ENCODE measurements at places on chromosomes 6 and 20.
A peak's percentile ranks its signal among the peaks of the same experiment; 100 is the strongest.

DNA sequence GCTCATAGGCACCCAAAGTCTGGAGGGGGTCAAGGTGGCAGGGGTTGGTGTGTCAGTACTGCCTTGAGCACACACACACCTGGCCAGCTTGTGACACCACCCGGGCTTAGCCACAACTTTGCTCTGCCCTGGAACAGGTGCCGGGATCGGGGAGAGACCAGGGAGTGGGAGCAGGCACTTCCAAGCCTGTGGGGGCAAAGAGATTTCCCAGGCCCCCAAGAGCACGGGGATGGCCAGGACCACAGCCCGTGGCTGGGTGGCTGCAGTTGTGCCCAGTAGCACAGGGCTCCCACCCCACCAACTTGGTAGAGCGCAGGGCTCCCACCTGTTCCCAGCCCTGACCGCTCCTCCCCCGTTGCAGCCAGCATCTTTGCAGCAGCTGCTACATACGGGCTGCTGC lies 40.4 kb downstream of the WASF1 start:
- no peak for DNase-seq

DNA sequence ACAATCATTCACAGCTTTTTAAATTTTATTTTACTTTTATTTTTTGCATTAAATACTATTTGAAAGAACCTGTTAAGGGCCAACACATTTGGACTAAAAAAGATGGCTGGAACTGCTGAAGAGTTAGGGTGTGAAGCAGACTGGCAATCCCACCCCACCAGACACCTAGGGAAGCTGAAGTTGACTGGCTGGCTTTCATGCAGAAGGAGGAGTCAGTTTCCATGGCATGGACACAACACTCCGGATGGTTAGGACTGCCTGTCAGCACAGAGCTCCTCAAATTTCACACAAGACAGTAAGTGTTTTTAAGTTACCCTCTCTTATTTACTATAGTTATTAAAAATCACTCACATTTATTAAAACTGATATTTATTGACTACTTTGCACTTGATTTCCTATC lies at the start of gene ANKRD66:
ANKRD66 (plus strand) TSS at position 238 of the 400 bp plus-strand sequence. CDS start 5,016 bp downstream, outside the sequence.
- no peak for DNase-seq

DNA sequence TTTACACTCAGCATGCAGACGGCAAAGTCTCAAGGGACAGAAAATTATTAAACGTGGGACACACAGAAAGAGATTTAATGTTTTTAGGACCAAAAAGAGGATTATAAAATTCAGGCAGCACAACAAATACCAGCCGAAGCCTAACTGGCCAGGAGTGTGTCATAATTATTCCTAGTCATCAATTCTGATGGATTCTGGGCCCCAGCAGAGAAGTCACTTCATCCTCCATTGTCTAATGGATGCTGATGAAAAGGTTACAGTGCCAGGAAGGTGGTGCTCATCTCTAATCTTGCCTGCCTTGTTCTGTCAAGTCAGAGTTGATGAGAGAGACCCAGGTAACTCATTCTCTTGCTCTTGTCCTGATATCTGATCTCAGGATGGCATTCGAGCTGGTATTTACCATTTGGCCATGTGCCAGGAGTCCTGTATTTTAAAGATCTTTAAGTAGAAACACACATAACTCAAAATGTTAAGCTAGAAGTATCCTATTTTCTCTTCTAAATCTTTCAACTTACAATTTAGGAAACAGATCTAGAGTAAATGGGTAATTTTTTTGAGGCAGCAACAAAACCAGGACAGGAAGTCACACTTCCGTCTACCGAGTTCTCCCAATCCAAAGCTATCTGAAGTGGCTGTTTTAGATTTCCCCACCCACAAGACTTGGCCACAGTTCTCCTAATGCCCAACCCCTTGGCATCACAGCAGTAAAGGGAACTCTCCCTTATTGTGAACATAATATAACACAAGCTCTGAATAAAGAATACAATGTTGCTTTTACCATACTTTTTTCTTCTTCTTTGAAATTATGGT lies 50.0 kb downstream of the ADAT2 start:
- no peak for DNase-seq

GRCh38 chr20:17023036-17023435 lies 203.8 kb upstream of the PCSK2 start:
- DNase-seq, result no peak

- no peak for DNase-seq
Observed at GRCh38 chr6:4777394-4777935, 1.3 kb downstream of the CDYL start.

GRCh38 chr20:3248167-3248992 lies 9.4 kb upstream of the SLC4A11 start:
- no peak for DNase-seq

GRCh38 chr6:35511562-35511941 lies 1.1 kb downstream of the TULP1 start:
- no peak for DNase-seq

- DNase-seq, result no peak
Observed at GRCh38 chr6:20608356-20608755, 74.1 kb downstream of the CDKAL1 start.

DNA sequence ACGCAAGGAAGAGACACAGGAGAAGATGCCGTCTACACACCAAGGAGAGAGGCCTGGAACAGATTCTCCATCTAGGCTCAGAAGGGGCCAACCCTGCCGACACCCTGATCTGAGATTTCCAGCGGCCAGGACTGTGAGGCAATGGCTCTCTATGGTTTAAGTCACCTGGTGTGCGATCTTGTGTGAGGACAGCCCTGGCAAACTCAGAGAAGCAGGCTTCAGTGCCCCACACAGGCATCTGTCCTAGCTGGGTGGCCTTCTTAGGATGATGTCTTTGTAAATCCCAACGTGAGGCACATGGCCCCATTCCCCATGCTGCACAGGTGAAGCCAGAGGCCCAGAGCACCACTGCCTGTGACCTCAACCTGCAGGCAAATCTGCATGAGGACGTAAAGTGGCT lies 87.6 kb upstream of the FRMD1 start:
- no peak for DNase-seq

DNA sequence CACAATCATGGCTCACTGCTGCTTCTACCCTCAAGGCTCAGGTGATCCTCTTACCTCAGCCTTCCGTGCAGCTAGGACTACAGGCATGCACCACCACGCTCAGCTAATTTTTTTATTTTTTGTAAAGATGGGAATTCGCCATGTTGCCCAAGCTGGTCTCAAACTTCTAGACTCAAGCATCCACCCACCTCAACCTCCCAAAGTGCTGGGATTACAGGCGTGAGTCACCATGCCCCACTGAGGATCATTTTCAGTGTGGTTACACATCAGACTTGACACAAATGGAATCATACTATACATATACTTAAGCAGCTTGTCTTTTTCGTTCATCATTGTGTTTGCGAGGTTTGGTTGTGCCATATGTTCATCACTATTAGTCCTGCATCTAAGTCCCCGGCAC lies 26.6 kb downstream of the ZC3H12D start:
- no peak for DNase-seq

DNA sequence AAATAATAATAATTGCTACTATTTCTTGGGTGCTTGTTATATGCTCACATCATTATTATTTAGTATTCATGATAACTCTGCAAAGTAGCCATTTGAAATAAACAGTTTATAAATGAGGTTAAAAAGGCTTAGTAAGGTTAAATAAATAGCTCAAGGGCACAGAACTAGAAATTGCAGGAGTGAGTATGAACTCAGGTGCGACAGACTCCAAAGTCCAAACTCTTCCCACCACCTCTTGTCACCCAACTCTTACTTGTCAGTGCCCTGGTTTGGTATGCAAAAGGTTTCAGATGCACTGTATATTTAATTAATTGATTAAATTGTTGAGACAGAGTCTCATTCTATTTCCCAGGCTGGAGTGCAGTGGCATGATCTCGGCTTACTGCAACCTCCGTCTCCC lies 20.7 kb upstream of the CDC5L start:
- no peak for DNase-seq

GRCh38 chr6:142184307-142184706 lies 37.2 kb downstream of the VTA1 start:
- no peak for DNase-seq

- peak; percentile 83 for DNase-seq
Observed at GRCh38 chr6:44074439-44074812, 52.8 kb downstream of the MRPL14 start.

DNA sequence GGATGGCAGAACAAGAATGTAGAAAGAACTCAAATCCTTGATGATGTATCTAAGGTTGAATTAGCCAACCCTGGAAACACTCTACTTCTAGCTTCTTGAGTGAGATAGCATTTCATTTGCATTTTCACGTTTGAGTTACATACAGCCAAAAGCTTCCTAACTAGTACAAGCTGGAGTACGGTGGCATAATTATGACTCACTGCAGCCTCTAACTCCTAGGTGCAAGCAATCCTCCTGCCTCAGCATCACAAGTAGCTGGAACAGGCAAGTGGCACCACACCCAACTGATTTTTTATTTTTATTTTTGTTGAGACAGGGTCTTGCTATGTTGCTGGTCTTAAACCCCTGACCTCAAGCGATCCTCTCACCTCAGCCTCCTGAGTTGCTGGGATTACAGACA lies 36.5 kb upstream of the STK35 start:
- DNase-seq, result peak; percentile 24

- DNase-seq, result no peak
Observed at GRCh38 chr6:139584599-139584998, 210.2 kb upstream of the CITED2 start.

DNA sequence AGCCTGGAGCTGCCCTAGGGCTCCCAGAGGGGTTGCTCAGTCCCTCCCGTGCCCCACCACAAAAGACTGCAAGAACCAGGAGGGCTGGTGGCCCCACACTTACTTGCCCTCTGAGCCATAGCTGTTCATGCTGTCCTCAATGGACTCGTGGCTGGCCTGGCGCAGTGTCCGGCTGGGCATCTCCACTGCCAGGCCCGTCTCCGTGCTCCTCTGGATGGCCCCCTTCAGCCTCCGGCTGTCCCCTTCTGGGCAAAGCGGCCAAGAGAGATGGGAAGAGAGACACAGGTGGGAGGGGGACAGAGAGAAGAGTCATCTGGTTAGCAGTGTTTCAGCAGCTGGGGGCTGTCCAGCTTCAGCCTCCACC lies 25.5 kb downstream of the KCNK15 start:
- no peak for DNase-seq

GRCh38 chr20:39225536-39225935 lies 263.4 kb downstream of the DHX35 start:
- no peak for DNase-seq

- DNase-seq, result no peak
Observed at GRCh38 chr20:12975833-12976608, 32.8 kb upstream of the SPTLC3 start.

DNA sequence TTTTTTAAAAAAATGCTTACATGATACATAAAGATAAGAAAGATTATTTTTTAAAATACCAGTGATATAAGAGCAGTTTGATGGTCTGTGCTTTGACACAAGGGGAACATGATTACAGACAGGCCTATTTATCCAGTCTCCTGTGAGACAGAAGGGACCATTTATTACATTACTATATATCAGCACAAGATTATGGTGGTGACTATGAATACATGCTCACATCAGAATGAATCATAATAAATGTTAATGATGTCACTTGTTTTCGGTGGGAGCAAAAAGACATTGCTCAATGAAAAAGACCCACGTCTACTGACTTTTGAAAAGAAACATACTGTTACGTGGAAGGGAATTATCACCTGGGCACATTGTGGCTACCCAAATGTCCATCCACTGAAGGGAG lies 455.1 kb downstream of the CDC5L start:
- no peak for DNase-seq

DNA sequence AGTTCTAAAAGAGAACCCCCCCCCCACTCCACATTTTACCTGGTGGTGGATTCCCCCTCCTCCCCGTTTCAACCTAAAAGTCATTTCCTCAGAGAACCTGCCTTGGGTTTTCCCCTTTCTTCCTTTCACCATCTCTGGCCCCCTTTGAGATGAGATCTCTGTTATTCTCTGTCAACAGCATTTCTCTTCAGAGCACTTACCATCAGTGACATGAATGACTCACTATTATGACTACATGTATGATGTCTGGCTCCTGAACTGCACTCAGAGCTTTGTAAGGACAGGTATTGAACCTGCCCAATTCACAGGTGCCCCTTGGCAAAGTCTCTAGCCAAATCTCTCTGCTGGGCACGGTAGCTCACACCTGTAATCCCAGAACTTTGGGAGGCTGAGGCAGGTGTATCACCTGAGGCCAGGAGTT lies 61.4 kb upstream of the JARID2 start:
- DNase-seq, result no peak

- no peak for DNase-seq
Observed at GRCh38 chr6:147841547-147842148, 333.2 kb downstream of the SAMD5 start.

GRCh38 chr20:56974499-56975250 lies 291.8 kb downstream of the BMP7 start:
- peak; percentile 46 for DNase-seq

- no peak for DNase-seq
Observed at GRCh38 chr6:141133346-141133745, 999.4 kb upstream of the GJE1 start.

- no peak for DNase-seq
Observed at GRCh38 chr6:108884211-108885059, 36.2 kb downstream of the ARMC2 start.
